ENCODE measurements at places on chromosomes 3 and 15. TPM values are rescaled to one million over a fixed set of nuclear protein-coding genes. Genes with fewer than 3 reads are reported as not detected.

DNA sequence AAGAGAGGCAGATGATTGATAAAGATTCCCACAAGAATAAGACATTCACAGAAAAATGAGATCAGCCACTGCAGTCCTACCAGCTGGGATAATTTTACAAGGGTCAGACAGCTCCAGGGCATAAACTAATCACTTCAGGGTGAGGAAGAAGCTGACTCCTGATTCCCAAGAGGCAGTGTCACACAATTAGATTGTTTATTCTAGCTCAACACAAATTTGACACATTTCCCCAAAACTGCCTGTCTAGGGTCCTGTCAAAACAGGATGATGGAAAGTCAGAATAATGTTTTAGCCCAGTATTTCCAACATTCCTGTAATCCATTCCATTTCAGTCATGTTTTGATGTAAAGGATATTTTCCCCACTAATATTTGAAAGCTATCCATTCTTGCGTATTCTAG, 110.8 kb downstream of the TNIK start:
- no peaks in the 10 kb centered on the region for H3K36me3 ChIP-seq
- no peaks in the 10 kb centered on the region for H3K27me3 ChIP-seq
- H3K4me3 ChIP-seq, result no peak overlapping the region
- peaks cover 23% of the 10 kb centered on the region for H3K4me1 ChIP-seq
- no peak for DNase-seq

DNA sequence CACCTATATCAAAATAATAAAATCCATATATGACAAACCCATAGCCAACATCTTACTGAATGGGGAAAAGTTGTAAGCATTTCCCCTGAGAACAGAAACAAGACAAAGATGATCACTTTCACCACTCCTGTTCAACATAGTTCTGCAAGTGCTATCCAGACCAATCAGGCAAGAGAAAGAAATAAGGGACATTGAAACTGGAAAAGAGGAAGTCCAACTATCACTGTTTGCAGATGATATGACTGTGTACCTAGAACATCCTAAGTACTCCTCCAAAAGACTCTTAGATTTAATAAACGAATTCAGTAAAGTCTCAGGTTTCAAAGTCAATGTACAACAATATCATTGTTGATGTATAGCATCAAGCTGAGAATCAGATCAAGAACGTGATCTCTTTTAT, 35.6 kb upstream of the FGF7 start:
- no peaks in the 10 kb centered on the region for H3K4me1 ChIP-seq
- H3K4me3 ChIP-seq, result no peak overlapping the region
- H3K36me3 ChIP-seq, result no peaks in the 10 kb centered on the region
- no peak overlapping the region for H3K27ac ChIP-seq
- H3K27me3 ChIP-seq, result no peaks in the 10 kb centered on the region

- H3K27ac ChIP-seq, result no peak overlapping the region
- H3K27me3 ChIP-seq, result no peaks in the 10 kb centered on the region
- H3K36me3 ChIP-seq, result no peaks in the 10 kb centered on the region
- DNase-seq, result no peak
- H3K4me1 ChIP-seq, result no peaks in the 10 kb centered on the region
These were observed 49.6 kb downstream of the SUMF1 start for GRCh38 chr3:4417449-4417848.

The SLITRK3 gene
- total RNA-seq, result 3.9 TPM

DNA sequence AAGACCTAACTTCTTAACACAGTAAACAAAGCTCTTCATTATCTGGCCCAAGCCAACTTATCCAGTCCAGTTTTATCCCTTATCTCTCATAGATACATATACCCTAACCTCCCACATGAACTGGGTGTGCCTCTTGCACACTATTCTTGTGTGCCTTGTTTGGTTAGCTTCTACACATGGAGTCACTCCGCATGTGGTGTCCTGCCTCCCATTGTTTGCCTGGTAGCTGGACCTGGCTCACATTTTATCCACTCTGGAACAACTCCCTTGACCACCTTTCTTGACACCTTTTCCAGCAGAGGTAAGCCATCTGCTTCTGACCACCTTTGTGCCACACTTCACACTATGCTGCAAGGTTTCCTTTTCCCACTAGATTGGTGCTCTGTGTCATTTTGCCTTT, 15.2 kb downstream of the TIPARP start:
- H3K36me3 ChIP-seq, result no peaks in the 10 kb centered on the region
- H3K4me1 ChIP-seq, result peaks cover 40% of the 10 kb centered on the region
- no peak overlapping the region for H3K4me3 ChIP-seq
- no peak for DNase-seq
- H3K27ac ChIP-seq, result peak overlapping the region; percentile 13

The CLCN2 gene
- total RNA-seq, result 11.8 TPM

DNA sequence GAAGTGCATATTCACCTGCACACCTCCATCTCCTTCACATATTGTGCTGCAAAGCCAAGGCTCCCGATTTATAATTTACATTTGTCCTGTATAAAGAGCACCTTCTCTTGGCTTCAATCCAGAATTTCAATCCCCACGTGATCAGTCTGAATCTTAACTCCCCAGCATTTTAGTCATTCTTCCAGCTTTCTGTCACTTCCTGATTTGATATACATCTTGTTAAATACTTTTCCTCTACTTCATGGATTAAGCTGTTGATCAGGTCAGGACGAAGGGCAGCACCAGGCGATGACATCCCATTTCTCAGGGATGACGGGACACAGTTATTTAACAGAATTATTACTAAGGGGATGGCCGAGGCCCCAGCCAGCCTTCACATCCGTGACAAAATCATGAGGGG, 212.5 kb downstream of the EPHB1 start:
- H3K4me3 ChIP-seq, result no peak overlapping the region
- H3K4me1 ChIP-seq, result no peaks in the 10 kb centered on the region
- H3K36me3 ChIP-seq, result no peaks in the 10 kb centered on the region
- peak; percentile 2 for DNase-seq
- no peak overlapping the region for H3K27ac ChIP-seq

The PLCH1 gene
- total RNA-seq, result 5.8 TPM

The TMEM212 gene
- not detected for total RNA-seq

The TGM5 gene
- total RNA-seq, result not detected

DNA sequence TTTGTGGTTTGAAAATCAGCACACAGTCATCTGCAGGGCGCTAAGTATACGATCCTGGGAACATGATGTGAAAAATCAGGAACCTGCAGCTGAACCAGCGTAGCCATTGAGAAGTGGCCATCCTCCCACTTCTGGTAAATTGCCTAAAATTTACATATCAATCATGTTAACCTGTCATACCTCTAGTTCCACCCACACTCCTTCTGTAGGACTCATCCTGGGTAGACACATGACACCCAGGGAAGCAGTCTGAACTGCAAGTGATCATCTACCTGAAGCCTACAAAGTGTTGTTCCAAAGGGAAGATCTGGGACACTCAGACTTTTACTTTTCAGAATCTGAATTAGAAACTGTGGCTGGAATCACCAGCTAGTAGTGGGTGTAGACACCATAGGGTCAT, 5.5 kb upstream of the PSMD6 start:
- H3K27me3 ChIP-seq, result no peaks in the 10 kb centered on the region
- DNase-seq, result no peak
- no peaks in the 10 kb centered on the region for H3K4me1 ChIP-seq
- no peaks in the 10 kb centered on the region for H3K36me3 ChIP-seq
- H3K27ac ChIP-seq, result no peak overlapping the region

- H3K27me3 ChIP-seq, result no peaks in the 10 kb centered on the region
- no peak overlapping the region for H3K27ac ChIP-seq
- no peak for DNase-seq
- no peaks in the 10 kb centered on the region for H3K36me3 ChIP-seq
These were observed 337.8 kb upstream of the TBC1D5 start for GRCh38 chr3:18080198-18080689.

DNA sequence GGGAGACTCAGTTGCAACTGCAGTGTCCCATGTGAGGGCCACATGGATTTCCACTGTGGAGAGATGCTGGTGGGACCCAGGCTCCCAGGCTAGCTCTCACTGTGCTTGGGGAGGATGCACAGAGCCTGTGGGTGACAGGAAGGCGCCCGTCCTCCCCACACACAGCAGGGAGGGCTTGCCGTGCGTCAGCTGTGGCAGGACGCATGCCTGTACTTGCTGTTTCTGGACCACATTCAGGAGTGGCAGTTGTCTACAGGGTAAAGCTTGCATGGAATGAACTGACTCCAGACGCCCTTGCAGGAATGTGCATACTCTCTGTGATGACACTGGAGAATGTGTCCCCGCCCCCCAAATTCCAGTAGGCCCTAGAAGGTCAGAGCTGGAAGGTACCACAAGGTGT, 63.8 kb upstream of the SNRPA1 start:
- no peak overlapping the region for H3K4me3 ChIP-seq
- H3K4me1 ChIP-seq, result peaks cover 4% of the 10 kb centered on the region
- H3K27ac ChIP-seq, result no peak overlapping the region
- no peak for DNase-seq

The PTX3 gene
- 23.7 TPM for total RNA-seq

DNA sequence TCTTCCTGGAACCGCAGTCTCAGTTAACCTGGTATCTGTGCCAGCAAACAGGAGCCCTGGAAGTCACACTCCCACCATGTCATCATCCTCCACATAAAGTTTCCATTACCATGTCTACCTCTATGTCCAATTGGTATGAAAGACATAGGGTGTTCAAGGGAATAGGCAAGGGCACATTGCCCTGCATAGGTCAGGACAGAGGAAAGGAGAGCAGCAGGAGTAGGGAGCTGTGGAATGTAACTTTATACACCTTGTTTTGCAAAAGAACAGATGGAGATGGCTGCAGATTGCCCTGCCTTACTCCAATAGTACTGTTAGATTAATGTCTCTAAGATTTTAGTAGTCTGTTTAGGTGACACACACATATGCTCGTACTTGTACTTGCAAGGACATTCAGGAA, 1056.4 kb downstream of the NTRK3 start:
- no peak for DNase-seq
- no peak overlapping the region for H3K27ac ChIP-seq
- no peaks in the 10 kb centered on the region for H3K4me1 ChIP-seq

The ABHD6 gene
- 19.1 TPM for total RNA-seq

The NTRK3 gene
- 4.9 TPM for total RNA-seq

The SLC12A1 gene
- total RNA-seq, result not detected

- peak overlapping the region; percentile 15 for H3K27ac ChIP-seq
- no peaks in the 10 kb centered on the region for H3K36me3 ChIP-seq
- no peak overlapping the region for H3K4me3 ChIP-seq
- DNase-seq, result peak; percentile 36
- no peaks in the 10 kb centered on the region for H3K27me3 ChIP-seq
These were observed 330.3 kb downstream of the SHQ1 start for GRCh38 chr3:72517921-72518424.

DNA sequence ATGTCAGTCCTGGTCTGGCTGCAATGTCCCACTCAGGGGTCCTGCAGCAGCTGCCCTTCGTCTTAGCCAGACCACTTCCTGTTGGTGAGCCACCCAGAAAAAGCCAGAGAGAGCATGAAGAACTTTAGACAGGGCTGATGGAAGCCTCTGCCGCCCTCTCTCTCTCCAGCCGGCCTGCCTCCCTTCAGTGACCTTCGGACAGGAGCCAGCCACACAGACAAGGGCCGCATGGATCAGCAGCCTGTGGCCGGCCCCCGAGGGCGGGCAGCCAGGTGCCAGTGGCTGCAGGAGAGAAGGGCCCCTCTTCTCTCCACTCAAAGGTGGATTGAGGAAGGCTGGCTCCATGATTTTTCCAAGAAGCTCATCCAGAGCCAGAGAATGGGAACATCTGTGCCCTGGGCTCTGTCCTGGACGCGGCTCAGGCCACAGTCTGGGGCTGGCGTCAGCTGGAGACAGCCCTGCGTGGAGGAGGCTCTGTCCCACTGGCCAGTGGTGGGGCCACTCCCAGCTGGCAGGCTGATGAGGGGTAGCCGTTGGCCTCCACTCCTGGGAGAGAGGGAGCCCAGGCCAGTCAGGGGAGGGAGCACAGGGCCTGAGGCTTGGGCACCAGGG, 42.9 kb downstream of the ISG20 start:
- H3K4me1 ChIP-seq, result peaks cover 10% of the 10 kb centered on the region
- no peak overlapping the region for H3K4me3 ChIP-seq
- DNase-seq, result peak; percentile 38
- H3K27ac ChIP-seq, result peak overlapping the region; percentile 43

DNA sequence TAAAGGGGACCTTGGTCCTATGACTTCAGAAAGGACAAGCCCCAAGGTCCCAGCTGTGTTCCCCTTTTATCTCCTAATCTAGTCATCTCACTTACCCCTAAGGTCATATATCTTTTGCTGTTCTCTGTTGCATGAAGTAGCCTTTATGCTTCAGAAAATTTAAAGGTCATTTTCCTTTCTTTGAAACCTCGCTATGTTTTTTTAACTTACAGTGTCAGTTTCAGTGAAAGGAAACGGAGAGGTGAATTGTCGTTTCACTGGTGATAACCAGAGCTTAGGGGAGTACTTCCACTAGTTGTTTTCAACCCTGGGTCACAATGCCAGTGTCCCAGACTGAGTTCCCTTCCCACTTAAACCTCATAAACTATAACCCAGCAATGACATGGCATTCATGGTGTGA, 357.4 kb downstream of the GAP43 start:
- no peak for DNase-seq
- no peaks in the 10 kb centered on the region for H3K27me3 ChIP-seq
- no peaks in the 10 kb centered on the region for H3K36me3 ChIP-seq
- no peaks in the 10 kb centered on the region for H3K4me1 ChIP-seq

The RTP1 gene
- not detected for total RNA-seq

The TRH gene
- not detected for total RNA-seq

DNA sequence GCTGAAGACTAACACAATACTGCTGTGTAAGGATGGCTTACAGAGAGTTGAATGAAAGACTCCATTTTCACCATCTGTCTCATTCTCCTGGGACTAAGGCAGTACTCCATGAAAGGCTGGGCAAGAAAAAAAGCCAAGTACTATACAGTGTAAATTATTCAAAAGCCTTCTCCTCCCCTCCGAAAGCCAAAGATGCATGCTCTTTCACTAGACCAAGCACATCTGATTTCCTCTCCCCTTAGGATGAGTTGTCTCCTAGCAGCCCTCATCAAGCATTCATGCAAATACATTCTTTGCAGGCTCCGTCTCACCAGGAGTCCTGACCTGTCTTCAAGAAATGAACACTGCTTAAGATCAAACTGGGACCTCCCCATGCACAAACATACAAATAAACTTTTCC, 133.5 kb upstream of the THBS1 start:
- no peak for DNase-seq
- peaks cover 10% of the 10 kb centered on the region for H3K4me1 ChIP-seq
- H3K27me3 ChIP-seq, result no peaks in the 10 kb centered on the region

The SCAMP5 gene
- 18.8 TPM for total RNA-seq

- H3K36me3 ChIP-seq, result no peaks in the 10 kb centered on the region
- H3K4me3 ChIP-seq, result no peak overlapping the region
- no peak for DNase-seq
These were observed 29.9 kb upstream of the GOLGA8B start for GRCh38 chr15:34613301-34613700.

GRCh38 chr15:51004103-51004551, 90.6 kb downstream of the TNFAIP8L3 start:
- H3K36me3 ChIP-seq, result no peaks in the 10 kb centered on the region
- DNase-seq, result peak; percentile 36
- H3K27me3 ChIP-seq, result no peaks in the 10 kb centered on the region
- H3K27ac ChIP-seq, result no peak overlapping the region

DNA sequence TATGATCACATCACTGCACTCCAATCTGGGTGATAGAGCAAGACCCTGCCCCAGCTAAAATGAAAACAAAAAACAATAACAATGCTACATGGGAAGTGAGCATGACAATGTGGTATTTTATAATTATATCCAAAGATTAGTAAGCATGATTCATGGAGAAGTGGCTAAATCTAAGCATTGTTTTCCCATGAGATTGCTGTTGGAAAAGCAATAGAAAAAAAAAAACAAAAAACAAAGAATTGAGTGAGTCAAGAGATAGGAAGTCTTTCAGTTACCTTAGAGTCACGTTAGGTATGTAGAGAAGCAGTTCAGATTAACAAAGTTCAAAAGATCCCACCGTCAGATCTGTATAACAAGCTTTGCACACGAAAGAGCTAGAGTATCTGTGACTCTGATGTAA, 210.3 kb upstream of the CNTN6 start:
- no peak for DNase-seq
- no peaks in the 10 kb centered on the region for H3K27me3 ChIP-seq
- no peaks in the 10 kb centered on the region for H3K36me3 ChIP-seq
- H3K4me3 ChIP-seq, result no peak overlapping the region
- no peaks in the 10 kb centered on the region for H3K4me1 ChIP-seq
- no peak overlapping the region for H3K27ac ChIP-seq
